ENCODE measurements at places on chromosomes 2 and 18.

DNA sequence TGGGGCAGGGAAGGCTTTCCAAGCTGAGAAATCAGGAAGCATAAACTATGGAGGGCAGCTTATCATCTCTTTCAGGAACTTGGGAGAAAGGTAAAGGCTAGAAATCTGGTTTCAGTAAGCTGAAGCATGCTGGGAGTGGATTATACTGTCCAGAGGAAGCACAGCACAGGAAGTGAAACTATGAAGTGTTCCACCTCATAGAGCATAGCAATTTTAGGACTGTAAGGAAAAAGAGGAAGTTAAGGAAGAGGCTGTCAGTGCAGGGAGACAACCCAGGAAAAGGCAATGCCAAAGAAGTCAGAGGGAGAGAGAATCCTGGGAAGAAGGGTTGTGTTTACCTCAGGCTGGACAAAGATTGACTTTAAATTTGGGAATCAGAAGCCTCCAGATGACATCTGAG lies 51.9 kb downstream of the EFEMP1 start:
- no peak for DNase-seq

- DNase-seq: no peak
Measured at GRCh38 chr2:18835787-18836186, 246.4 kb upstream of the NT5C1B start.

DNA sequence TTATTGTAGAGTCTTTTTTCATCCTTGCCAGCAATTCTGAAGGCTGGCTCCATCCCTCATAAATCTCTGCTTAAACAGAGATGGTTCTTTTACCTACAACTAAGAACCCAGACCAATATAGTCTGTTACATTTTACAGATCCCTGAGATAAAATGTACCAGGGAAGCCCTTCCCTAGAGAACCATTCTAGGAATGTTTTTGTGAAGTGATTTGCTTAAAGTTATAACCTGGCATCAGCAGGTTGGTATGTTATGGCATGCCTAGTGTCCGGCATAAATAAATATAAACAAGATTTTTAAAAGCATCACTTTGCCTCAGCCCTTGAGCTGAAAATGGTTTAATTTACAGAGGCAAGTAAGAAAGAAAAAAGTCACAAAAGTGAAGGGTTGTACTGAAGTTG lies 18.5 kb upstream of the NPAS2 start:
- DNase-seq: no peak

GRCh38 chr18:26089293-26090129 lies 902 bp downstream of the SS18 start:
- peak; percentile 74 for DNase-seq

GRCh38 chr2:141497272-141497671 lies 633.5 kb downstream of the LRP1B start:
- no peak for DNase-seq

DNA sequence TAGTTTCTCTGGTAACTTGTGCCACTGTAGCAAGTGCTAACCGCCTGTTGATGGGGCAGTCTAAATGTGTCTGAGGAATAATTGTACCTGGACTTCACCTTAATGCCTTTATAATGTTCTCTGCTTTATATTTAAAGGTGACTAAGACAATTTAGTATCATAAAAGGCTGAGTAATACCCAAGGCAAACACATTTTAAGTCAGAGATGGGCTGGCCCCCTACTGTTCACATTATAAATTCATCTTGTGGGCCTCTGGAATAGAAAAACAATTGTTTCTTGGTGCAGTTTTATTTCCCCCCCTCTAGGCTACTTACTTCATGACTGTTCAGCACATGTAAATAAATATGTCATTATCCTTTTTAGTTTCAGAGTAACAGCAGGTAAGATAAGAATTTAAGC lies 559.3 kb upstream of the PIK3C3 start:
- peak; percentile 33 for DNase-seq

DNA sequence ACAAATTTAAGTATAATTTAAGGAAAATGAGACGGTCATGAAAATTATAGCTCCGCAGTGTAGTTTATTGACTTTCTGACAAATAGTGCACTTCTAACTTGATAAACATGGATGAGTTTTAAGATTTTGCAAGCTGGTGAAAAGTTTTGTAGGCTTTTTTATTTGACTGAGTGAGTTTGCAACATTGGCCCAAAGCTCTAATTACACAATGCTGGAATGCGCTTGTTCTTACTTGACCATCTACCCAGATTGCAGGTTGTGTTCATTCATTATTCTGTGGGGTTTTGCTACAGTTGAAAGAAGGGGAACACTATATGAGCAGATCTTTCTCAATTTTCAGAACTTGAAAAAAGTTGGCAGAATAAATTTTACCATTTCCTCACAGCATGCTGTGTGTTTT lies 13.5 kb downstream of the SPOPL start:
- DNase-seq: no peak

- no peak for DNase-seq
Measured at GRCh38 chr2:101479328-101479727, 4.4 kb upstream of the RFX8 start.

DNA sequence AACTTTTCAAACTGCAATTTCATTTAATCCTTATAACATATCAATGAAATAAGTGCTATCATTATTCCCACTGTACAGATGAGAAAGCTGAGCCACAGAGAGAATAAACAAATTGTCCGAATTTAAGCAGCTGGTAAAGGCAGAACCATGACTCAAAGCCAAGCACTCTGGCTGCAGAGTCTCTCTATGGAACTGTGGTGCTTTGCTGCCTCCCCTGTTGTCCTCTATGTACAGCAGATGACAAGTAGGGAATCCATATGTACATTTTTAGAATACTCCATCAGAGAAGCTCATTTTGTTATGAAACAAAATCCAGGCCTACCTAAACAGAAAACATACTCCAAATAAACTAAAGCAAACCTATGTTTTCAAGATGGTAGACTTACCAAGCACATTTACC lies 45.1 kb downstream of the FARSB start:
- DNase-seq: peak; percentile 26

- no peak for DNase-seq
Measured at GRCh38 chr18:61845197-61845596, 47.6 kb downstream of the RNF152 start.

DNA sequence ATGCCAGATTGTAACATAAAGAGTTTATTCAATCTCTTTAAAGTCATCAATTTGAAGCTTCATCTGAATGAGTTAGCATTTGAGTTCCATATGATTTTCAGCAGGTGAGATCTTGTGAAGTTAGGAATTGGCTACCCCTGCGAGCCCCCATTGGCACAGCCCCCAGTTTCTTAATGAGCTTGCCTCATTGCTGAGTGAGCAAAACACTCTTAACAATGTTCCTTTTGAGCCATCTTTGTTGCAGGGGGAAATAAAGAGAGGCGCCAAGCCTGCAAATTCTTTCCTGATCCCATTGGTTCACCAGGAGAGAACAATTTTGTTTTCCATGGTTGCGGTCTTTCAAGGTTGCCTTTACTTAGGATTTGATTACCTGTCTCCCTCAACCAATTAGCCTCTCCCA lies 18.7 kb downstream of the DPP10 start:
- no peak for DNase-seq

GRCh38 chr2:189312643-189313042 lies 128.6 kb upstream of the WDR75 start:
- no peak for DNase-seq

DNA sequence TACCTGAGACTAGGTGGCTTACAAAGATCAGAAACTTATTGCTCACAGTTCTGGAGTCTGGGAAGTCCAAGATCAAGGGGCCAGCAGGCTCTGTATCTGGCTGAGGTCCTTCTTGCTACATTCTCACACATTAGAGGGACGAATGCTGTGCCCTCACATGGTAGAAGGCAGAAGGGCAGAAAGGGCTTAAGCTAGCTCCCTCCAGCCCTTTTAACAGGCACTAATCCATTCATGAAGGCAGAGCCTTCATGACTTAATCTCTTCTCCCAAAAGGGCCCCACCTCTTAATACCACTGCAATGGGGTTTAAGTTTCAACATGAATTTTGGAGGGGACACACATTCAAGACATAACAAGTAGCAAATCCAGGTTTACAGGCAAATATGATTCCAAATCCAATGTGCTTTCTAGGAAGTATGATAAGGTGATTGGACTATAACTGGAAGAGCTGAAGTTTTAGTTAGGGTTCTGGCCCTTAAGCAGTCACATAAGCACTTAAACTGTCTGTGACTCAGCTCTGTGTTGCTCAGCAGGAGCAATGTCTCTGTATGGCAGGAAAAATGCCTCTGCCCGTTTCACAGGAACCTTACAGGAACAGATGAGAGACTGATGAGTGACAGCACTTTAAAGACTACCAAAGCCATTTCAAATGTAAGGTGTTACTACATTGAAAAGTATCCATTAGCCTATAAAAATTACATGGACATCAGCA lies 119.6 kb upstream of the PTPRM start:
- no peak for DNase-seq

DNA sequence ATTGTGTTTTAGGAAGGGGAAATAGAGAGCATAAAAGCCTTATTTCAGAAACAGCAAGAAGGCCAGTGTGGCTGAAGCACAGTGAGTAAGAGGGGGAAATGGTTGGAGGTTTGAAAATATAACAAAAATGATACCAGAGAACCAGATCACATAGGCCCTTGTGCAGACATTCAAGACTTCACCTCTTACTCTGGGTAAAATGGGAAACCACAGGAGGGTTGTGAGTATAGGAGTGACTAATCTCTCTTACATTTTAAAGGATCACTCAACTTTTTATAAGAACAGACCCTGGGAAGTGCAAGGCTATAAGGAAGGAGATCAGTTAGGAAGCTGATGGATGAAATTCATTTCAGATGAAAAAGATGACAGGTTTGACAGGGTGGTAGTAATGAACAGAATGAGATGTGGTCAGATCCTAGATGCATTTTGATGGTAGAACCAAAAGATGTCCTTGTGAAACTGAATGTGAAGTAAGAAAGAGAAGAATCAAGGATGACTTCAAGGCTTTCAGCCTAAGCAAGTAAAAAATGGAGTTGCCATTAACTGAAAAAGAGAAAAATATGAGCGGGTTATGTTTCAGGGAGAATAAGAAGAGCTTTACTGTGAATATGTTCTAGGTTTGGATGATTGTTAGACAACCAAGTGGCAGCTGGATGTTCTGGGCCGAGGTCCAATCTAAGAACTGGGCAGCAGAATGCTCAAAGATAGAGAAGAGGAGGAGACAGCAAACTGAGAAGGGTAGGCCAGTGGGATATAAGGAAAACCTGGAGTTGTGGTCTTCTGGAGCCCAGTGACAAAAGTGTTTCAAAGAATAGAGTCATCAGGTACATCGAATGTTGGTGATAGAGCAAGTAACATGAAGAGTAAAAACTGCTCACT lies 65.1 kb downstream of the USP40 start:
- DNase-seq: no peak

DNA sequence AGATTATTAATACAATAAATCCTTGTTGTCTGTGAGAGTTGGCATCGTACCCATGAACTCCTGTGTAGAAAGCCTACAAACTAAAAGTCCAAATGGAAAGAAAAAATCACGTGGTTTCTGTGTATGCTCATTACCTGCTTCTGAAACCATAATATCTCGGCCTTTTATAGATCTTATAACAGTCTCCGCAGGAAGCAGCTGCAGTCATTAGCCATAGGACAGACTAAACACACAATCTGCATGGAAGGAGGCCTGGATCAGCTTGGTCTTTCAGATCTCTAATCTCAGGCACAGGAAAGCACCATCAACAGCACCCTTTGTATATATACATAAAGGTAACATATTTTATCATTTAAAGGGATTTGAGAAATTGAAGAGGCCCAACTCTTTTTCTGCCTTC lies 508.9 kb upstream of the TCF4 start:
- no peak for DNase-seq

- peak; percentile 14 for DNase-seq
Measured at GRCh38 chr2:158381205-158381604, 75.3 kb downstream of the CCDC148 start.

- DNase-seq: no peak
Measured at GRCh38 chr18:55317864-55318263, 270.1 kb downstream of the TCF4 start.

DNA sequence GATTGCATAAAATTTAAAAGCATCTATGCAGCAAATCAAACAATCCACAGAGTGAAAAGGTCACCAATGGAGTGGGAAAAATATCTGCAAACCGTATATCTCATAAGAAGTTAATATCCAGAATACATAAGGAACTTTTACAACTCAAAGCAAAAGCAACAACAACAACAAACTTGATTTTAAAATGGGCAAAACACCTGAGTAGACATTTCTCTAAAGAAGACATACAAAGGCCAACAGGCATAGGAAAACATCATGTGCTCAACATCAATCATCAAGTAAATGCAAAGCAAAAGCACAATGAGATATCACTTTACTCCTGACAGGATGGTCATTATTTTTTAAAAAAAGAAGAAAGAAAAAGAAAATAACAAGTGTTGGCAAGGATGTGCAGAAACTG lies 38.1 kb downstream of the TMEM247 start:
- DNase-seq: no peak

DNA sequence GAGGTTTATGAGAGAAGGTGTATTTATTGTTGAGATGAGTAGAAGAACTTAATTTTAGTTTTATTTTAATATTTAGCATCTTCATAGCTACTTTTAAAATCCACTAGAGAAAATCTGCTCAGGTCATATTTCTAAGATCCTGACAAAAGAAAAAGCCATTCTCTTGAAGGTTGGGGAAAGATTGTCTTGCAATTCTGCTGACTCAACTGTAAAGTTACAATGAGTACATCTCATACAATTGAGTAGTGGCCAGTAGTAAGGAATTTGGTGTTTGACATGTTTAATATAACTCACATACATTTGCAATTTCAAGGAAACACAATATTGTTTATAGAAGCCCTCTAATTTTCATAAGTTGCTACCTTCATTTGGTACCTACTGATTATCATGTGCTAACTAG lies 344.5 kb downstream of the LRRTM1 start:
- DNase-seq: no peak

DNA sequence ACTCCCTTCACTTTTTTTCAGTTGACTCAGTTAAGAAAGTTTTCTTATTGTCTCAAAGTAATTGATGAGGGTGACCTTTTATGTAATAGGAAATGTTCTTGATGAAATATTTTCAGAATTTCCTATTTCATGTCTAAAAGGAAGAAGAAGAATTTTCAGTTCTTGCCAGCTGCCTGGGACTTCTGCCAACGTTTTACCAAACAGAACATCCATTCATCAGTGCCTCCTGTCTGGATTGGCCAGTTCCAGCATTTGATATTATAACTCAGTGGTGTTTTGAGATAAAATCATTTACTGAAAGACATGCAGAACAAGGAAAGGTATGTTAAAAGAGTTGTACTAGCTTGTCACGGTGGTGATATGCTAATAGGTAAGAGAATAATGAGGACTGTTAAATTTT lies 104.7 kb upstream of the MYO3B start:
- no peak for DNase-seq
